ENCODE measurements at places on chromosomes 2 and 18.

DNA sequence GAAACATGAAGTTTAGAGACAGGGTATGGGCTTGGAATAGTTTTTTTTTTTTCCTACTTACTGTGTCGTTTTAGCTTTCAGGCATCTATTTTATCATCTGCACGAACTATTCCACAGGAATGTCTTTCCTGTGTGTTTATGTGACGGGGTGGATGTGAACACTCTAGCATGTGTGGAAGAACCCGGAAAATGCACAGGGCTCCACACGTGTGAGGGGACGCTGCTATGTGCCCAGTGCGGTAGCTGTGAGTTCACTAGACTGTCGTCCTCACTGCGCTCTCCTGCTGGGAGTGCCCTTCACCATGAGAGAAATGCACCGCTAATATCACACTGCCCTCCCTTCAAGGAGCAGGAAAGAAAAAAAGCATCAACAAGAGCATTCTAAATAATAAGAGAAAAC, 250.8 kb upstream of the PXDN start:
- no peak for DNase-seq

- DNase-seq = no peak
These were observed 4.5 kb upstream of the GAL3ST2 start for GRCh38 chr2:241772063-241772499.

DNA sequence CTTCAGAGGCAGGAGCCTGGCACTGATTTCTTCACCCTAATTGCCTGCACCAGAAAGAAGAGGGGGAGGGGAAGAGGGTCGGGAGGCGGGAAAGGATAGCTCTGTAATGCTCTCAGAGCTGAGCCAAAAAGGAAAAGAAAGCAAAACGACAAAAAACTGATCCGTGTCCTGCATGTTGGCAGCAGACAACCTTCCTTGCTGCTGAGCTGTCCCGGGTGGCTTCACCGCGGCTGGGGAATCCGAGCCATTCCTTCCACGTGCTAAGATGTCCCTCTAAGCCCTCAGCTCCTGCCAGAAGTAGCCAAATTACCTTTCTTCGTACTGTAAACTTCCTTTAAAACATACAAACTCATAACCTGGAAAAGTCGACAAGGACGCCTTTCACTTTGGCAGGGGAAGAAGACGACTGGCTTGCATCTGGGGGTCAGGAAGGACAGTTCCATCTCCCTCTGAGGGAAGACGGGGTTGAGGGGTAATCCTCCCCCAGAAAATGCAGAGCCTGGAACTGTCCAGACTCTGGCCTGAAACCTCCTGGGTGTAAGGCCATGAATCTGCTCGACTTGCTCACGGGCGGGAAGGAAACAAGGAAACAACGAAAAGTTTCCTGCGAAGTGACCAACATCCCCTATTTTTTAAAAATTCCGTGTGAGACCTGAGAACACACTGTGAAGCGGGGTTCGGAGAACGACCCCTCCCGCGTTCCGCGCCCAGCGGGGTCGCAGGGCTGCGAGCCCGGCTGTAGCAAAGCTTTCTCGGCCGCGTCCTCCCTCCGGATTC, 7.7 kb downstream of the OTX1 start:
- no peak for DNase-seq

DNA sequence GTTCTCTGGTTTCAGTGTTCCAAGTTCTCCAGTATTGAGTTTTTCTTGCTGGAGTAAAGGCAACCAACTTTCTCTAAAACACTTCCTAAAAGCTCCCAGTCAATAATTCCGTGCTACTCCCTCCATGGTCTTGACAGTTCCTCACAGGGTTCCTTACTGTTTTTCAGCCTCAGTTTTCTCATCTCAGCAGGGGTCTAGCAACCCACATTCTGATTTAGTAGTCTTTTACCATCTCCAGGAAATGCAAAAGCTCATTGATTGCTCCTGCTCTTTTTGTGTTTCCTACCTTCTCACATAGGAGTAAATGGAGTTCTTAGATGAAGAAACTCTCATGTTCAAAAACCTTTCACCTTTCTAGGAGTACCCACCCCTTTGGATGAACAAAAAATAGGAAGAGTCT, 978.8 kb upstream of the POU3F3 start:
- no peak for DNase-seq

- DNase-seq = no peak
These were observed 39.4 kb downstream of the AGAP1 start for GRCh38 chr2:235533198-235533597.

DNA sequence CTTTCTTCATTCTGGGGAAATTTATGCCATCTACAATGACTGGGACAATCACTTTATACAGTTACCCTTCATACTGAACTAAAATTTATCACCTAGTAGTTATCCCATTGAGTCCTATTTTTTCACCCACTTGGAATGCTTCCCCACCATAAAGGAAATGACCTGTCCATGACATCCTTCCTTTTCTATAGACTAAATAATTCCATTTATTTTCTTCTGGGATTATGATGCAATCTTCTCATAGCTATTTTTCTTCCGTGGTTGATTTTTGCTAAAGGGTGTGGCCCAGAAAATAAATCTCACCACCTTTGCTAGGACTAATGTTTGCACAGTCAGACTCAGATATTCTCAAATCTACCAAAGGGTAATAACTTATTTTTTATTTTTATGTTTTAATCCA, 186.1 kb upstream of the NRXN1 start:
- DNase-seq = no peak

DNA sequence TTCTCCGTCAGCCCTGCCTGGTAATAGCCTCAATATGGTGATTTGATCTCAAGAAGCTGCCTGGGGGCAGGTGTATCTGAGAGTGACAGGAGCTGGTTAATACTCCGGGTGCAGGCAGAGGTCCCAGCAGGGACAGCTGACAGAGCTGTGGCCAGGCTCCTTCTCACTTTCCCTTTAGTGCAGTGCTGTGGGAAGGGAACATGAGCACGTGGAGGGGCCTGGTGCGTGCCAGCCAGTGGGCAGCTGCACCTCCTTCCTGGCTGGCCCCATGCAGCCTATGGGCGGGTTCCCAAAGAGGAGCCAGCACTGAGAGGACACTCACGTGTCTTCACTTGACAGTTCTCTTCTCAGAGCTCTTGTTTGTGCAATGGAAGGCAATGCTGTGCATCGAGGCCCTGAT, 9.1 kb downstream of the CNNM4 start:
- peak; percentile 86 for DNase-seq

- DNase-seq = no peak
These were observed 444.8 kb upstream of the NRP2 start for GRCh38 chr2:205237524-205237923.

- DNase-seq = no peak
These were observed 1.3 kb downstream of the IGFBP2 start for GRCh38 chr2:216634370-216635148.

- no peak for DNase-seq
These were observed 35.4 kb downstream of the STAT4 start for GRCh38 chr2:191115391-191115790.

GRCh38 chr18:57798713-57799373, 4.3 kb downstream of the ATP8B1 start:
- no peak for DNase-seq

- no peak for DNase-seq
These were observed 1.6 kb upstream of the GPR45 start for GRCh38 chr2:105239924-105240323.

- DNase-seq = no peak
These were observed 126.3 kb upstream of the HS6ST1 start for GRCh38 chr2:128444816-128445522.

DNA sequence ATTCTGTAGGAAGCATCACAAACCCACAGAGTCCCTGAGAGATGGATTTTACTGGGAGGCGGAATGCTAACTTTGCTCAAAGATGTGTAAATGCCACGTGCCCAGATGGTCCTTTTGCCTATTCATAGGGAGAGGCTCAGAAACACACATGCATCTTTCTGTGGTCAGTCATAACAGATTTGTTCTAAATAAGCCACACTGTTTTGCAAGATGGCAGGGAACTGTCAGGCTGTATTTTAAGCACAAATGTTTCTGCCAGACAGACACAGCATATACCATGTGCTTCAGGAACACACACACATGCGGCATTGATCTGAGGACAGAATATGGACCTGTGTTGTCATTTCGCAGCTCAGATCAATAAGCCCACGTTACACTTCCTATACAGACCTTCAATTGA, 312.0 kb downstream of the GPD2 start:
- DNase-seq = no peak

GRCh38 chr2:34738691-34739090, 1139.6 kb upstream of the FAM98A start:
- no peak for DNase-seq

DNA sequence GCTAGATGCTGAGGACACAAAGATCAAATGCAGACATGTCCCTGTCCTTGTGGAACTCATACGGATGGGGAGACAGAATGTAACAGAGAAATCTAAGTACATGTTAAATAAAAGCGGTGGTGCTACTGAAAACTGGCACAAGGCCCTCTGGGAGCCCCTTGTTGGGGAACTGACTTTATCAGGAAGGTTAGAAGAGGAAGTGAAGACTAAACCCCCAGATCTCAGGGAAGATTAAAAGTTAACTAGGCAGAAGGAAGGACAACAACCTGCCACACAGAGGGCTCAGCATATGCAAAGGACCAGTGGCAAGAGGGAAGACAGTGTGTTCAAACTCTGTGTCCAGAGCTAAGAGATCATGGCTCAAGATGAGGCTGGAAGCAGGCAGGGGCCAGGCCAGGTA, 4.8 kb downstream of the CACNB4 start:
- no peak for DNase-seq

GRCh38 chr2:67631483-67631882, 234.3 kb downstream of the ETAA1 start:
- no peak for DNase-seq

GRCh38 chr2:224570328-224570993, 14.7 kb downstream of the CUL3 start:
- no peak for DNase-seq

- DNase-seq = peak; percentile 28
These were observed 47.5 kb downstream of the ANO7 start for GRCh38 chr2:241235859-241236593.

DNA sequence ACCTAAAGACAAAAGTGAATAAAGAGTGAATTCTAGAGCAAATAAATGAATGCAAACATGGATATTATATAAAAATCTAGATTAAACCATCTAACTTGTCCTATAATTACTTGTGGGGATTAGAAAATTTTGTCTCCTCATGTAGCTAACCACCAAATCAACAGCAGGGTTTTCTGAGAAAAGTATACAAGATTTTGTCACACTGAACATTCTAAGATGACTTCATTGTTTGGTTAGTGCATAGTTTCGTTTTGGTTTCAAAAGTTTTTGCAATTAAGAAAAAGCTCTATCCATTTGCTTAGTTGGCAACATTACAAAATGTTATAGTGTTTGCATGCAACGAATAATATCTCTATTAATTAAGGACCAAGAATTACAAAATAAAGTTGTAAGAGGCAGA, 125.0 kb downstream of the LRP2 start:
- no peak for DNase-seq

DNA sequence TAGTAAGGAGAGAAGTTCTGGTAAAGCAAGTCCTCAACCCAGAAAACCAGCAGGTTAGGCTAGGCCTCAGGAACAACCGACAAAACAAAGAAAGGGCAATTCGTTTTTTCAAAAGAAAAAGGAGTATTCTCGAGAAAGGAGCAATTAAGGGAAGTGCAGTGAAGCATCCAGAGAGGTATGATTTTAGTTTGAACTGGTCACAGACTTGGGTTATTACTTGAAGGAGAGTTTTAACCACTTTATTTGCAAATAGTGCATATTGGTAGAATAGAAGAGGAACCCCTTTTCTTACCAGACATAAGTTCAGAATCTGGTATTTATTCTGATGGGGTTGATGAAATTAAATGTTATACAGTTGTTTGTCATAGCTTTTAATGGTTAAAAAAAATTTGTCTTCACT, 110.0 kb upstream of the GCFC2 start:
- DNase-seq = no peak

DNA sequence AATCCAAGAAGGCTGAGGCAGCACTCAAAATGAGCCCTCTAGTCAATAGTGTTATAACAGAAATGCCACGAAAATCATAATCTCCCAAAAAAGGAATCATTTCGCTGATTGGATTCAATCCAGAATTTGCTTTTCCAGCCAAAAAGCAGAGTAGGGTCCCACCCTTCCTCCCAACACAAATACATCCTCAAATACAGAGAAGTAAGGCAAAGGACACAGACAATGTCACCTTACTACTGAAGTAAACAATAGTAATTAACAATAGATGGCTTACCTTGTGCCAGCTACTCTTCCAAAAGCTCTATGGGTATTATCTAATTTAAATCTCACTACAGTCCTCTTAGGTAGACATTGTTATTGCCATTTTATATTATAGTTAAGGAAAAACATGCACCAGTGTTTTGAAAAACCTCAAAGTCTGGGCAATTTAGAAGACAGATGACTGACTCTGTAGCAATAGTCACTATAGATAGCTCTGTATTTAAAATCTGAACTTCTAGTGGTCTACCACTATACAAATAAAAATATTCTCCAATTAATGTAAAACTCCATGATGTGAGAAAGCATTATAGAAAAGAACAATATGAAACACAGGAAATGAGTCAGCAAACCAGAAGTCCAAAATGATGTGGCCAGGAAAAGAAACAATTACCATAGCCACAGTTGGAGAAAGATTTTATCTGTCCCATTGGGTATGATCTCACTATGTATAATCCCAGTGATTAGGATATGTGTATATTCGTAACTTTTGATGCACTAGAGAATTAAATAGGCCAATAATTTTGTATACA, 305.0 kb upstream of the ERBB4 start:
- DNase-seq = no peak

DNA sequence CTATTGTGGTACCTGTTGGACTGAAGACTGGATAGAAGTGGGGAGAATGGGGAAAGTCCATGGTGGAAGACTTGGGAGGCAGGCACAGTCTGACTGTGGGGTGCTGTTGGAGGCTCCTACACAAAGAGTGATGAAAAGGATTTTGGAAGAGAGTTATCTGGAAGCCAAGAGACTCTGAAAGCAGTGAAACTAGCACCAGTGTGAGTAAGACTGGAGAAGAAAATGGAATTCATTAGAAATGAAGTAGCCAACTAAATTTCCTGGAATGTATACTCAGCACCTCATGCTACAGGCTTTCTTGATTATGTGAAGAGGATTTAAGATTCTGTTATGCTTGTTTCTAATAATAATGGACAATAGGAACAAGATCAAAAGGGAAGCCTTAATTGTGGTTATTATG, 27.7 kb downstream of the ELP2 start:
- DNase-seq = no peak

DNA sequence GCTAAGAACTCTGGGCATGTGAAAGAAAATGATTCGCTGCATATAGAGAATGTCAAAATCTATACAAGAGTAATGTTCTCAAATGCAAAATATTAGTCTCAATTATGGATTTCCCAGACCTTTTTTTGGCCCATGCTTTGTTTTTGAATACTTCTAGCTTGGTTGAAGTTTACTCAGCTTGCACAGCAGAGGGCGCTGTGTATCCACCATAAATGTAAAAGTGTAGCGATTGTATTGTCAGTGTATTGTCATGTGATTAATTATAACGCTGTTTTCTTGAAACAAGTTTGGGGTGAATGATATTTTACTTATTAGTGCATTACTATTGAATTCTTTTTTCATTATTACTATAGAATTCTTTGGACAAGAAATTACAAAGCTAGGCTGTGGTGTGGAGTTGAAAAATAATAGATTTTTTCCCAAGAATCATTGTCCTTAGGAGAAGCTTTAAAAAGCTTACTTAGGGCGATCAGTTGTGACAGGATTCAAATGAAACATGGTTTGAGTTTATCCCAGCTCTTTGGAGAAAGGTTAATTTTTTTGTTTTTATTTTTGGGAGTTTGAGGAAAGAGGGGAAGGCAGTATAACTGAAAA, 98.3 kb downstream of the PIK3C3 start:
- DNase-seq = peak; percentile 41

- no peak for DNase-seq
These were observed 447 bp downstream of the TRAF3IP1 start for GRCh38 chr2:238320648-238321281.
